ENCODE measurements at places on chromosomes 7 and 10.

DNA sequence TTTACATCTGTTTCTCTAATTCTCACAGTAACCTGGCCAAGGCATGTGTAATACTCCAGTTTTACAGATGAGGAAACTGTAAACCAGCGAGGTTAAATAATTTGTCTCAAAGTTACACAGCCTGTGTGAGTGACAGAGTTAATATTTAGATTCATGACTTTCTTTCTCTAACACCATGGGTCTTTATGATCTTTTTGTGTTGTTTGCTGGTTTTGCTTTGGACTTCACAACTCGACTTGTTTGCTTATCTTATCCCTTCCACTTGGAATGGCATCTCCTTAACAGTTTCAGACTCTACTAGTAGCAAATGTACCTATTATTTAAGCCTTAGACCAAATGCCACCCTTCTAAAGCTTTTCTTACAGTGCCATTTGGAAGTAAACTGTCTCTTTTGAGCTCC lies 34.4 kb downstream of the MXI1 start:
- DNase-seq, result no peak

DNA sequence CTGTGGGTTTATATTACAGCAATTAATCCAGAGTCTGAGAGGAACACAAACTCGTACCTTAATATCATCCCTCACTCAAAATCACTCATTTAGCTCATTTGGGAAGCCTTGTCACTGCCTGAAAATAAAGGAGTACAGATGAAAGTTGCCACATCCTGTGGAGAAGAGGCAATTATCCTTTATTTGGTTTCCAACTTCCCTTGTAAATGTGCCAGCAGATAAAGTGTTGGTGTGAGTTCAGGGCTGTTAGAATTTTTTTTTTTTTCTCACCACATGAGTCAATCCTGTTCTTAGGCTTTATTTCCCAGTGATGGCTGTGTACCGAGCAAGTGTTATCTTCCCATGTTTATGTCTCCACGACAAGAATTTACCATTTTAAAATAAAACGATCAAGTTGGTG lies 99.0 kb upstream of the SMIM30 start:
- DNase-seq, result peak; percentile 13

- DNase-seq, result no peak
Observed at GRCh38 chr7:135489791-135490190, 20.1 kb downstream of the CNOT4 start.

DNA sequence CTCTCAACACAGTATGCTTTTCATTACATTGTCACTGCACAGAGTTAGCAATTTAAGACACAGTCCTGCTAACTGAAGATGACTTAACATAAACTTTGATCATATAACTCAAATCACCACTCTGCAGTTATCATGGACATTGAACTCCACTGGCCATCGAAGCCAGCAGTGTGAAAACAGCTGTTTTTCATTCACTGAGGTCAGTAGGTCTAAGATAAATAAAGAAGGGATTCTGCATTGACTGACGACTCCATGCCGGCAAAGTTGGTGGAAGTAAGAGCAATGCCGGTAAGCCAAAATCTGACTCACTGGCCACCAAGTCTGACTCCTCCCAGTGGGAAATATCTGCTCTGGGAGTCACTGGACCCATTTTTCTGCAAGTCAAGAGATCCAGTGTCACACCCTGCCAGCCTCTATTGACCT lies 449.9 kb upstream of the ANKRD30A start:
- DNase-seq, result peak; percentile 79

- no peak for DNase-seq
Observed at GRCh38 chr10:116554628-116555027, 8.9 kb downstream of the PNLIP start.

DNA sequence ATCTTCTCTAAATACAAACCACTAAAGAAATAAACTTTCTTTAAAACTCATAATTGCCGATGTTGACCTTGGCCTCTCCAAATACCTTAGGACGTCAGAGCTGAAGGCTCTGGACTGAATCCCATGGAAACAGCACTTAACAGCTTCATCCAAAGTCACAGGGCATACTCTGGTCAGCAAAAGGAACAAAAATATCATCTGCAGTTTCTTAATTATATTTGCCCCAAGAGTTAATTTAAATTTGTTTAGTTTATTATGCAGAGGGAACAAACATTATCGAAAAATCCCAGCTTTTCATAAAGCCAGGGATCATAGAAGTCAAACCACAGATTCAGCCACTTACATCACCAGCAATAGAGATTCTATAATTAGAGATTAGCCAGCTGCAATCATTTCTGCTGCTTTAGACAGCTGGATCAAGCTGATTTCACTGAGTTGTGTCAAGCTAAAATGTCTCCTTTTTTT lies 20.5 kb upstream of the FAM13C start:
- DNase-seq, result peak; percentile 63

- DNase-seq, result no peak
Observed at GRCh38 chr7:30880941-30881340, 30.7 kb upstream of the AQP1 start.

Measured in cardiac fibroblast (primary cell).